ENCODE measurements at places on chromosomes 2 and 18.

- no peak for DNase-seq
These were observed 267.2 kb downstream of the SH3BP4 start for GRCh38 chr2:235219048-235219447.

GRCh38 chr2:217568289-217568971, 434.4 kb downstream of the TNS1 start:
- DNase-seq, result no peak

GRCh38 chr18:23479829-23480505, 23.3 kb upstream of the RMC1 start:
- peak; percentile 48 for DNase-seq

DNA sequence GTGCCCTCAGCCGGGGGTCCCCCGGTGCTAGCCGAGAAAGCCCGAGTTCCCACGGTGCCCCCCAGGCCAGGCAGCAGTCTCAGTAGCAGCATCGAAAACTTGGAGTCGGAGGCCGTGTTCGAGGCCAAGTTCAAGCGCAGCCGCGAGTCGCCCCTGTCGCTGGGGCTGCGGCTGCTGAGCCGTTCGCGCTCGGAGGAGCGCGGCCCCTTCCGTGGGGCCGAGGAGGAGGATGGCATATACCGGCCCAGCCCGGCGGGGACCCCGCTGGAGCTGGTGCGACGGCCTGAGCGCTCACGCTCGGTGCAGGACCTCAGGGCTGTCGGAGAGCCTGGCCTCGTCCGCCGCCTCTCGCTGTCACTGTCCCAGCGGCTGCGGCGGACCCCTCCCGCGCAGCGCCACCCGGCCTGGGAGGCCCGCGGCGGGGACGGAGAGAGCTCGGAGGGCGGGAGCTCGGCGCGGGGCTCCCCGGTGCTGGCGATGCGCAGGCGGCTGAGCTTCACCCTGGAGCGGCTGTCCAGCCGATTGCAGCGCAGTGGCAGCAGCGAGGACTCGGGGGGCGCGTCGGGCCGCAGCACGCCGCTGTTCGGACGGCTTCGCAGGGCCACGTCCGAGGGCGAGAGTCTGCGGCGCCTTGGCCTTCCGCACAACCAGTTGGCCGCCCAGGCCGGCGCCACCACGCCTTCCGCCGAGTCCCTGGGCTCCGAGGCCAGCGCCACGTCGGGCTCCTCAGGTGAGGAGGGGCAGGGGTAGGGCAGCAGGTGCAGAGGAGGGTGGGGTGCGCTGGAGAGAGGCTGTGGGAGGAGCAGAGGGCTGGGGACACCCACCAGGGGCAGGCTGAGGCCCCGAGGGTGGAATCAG, 14.1 kb upstream of the GMPPA start:
- peak; percentile 24 for DNase-seq

DNA sequence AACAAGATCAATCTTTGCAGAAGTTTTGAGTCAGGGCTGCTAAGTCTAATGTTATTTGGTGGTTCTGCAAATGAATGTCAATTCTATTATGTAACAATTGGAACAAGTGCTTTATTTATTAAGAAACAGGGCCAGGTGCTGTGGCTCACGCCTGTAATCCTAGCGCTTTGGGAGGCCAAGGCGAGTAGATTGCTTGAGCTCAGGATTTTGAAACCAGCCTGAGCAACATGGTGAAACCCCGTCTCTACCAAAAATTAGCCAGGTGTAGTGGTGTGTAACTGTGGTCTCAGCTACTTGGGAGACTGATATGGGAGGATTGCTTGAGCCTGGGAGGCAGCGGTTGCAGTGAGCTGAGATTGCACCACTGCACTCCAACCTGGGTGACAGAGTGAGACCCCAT, 13.2 kb upstream of the RNF103 start:
- no peak for DNase-seq

DNA sequence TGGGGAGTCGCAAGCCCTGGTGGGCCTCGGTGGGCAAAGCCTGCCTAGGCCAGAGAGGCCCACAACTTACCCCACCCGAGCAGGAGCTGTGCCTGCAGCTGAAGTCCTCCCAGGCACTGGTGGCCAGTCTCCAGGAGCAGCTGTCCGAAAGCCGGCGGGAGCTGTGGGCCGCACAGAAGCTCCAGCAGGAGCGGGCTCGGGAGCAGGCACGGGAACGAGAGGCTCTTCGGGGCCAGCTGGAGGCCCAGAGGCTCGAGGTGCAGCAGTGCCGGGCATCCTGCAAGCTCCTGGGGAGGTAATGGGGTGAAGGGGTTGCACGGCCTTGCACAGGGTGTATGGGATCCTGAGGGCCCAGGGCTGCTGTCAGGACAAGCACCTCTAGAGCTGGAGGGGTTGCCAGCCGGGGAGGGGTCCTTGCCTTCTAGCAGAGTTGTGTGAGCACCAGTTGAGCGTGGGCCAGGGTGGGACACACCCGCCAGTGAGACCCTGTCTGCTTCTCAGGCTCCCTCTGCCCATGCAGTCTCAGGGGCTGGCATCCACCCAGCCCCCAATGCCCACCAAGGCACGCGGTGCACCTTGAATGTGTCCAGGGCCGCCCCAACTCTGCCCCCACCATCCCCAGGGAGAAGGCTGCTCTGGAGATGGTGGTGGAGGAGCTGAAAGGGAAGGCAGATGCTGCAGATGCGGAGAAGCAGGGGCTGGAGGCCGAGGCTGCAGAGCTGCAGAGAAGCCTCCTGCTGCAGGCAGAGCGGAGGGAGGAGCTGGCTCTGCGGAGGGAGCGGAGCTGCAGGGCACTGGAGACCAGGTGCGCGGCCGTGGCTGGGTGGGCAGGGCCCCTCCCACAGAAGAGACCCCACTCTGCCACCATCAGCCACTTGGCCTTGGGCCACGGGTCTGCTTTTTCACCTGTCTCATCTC, 27.2 kb downstream of the CROCC2 start:
- no peak for DNase-seq

DNA sequence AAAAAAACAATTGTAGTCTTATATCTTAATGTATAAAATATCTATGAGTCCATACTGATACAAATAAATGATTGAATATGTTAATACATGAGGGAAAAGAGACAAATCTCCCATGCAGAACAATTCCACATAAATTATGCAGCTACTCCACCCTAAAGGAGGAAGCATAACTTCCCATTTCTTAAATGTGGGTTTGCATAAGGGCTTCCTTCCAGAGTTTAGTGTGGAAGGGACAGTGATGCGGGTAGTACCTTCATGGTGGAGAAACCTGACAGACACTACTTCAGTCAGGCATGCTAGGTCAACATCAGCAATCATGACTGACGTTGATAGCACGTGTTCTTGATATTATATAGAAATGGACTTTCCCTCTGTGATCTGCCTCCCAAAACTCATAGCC, 146.9 kb upstream of the STON1 start:
- peak; percentile 73 for DNase-seq

- DNase-seq, result no peak
These were observed 276.3 kb downstream of the KCNS3 start for GRCh38 chr2:18154812-18155211.

GRCh38 chr2:3645745-3646389, 12.1 kb upstream of the ALLC start:
- DNase-seq, result no peak

DNA sequence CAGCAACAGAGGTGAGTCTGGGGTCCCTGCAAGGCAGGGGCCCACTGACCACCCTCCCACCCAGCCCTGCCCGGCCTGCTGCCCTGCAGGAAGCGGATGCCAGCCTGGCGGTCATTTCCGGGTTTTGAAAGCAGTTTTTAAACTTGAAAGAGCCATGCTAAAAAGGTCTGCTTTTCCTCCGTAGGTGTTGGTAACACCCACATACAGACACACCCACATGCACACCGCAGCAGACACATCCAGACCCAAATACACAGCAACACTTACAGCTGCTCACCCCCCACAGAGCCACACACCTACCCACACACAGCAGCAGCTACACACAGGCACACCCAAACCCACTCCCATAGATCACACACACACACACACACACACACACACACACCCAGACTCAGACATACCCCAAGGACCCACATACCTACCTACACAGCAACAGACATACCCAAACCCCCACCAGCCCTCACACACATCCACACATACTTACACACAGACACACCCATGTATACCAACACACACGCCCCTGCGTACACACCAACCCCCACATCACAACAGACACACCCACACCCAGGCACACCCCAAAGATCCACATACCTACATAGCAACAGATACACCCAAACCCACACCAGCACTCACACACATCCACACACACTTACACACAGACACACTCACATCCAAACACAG, 7.6 kb downstream of the ZFP36L2 start:
- peak; percentile 70 for DNase-seq

DNA sequence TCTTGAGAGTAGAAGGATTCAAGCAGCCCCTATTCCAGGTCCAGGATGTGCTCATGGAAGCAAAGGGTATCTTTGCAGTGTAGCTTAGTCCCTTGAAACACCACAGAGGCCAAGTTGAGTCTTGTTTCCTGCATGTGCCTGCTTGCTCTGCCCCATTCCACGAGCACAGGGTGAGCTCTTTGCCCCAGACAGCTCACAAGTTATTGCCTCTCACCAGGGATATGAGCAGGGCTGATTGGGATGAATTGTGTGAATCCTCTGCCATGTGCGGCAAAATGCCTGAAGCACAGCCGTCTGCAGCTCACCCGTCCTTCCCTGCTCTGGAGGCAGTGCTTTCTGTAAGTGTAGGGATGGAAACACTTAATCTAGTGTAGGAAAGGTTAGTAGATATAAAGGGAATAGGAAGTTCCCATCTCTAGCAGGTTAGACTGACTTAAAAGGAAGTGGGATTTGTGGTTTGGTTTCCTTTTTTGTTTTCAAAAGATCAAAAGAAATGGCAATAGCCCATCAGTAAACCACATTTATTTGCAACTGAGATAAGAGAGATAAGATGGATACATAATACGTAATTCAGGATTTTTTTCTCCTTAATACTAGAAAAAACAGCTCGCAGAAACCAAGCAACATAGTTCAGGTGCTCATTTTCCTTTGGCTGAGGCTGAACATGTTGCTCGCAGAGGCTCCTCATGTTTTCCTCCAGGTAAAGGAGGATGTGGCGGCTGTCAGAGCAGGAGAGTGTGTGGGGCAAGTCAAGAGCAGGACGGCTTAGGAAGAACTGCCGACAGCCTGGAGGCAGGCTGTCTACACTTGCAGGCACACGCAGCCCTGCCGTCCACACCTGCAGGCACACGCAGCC, 41.4 kb downstream of the TMEM182 start:
- no peak for DNase-seq

- no peak for DNase-seq
These were observed 415.4 kb upstream of the RGPD4 start for GRCh38 chr2:107411267-107411666.

DNA sequence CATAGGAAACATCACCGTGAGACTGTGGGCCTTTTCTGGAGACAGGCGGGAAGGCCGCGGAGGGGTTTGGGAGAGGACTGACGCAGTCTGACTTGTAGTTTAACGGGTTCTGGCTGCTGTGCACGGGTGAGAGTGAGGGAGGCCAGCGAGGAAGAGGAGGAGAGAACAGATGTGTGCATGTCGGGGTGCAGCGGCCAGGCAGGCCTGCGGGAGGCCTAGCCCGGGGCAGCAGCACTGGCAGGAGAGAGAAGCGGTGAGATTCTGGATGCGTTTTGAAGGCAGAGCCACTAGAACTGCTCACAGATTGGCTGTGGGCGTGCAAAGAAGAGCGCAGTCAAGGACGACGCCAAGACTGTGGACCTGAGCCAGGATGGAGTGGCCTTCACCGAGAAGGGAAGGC, 53.9 kb downstream of the PTGR3 start:
- no peak for DNase-seq

DNA sequence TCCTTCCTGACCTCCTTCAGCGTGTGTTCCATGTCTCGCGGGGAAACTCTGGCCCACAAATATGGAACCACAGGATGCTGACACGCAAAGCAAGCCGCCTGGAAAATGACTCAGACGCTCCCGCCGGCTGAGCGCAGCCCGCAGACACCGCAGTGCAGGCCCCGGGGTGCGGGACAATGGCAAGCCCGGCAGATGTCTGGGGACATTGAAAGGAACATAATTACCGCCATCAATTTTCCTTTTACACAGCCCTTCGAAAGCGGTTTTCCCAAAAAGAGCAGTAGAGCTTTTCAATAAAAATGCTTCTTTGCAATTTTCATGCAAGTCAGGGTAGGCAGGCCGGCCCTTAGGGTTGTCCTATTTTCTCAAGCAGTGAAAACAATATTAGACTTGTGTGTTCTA, 159.2 kb upstream of the SH3BP4 start:
- no peak for DNase-seq

- no peak for DNase-seq
These were observed 18.5 kb downstream of the ITGA6 start for GRCh38 chr2:172445851-172446250.

- DNase-seq, result no peak
These were observed 12.6 kb upstream of the PKDCC start for GRCh38 chr2:42035241-42035640.

- no peak for DNase-seq
These were observed 5.5 kb upstream of the CCDC68 start for GRCh38 chr18:54964741-54965140.

DNA sequence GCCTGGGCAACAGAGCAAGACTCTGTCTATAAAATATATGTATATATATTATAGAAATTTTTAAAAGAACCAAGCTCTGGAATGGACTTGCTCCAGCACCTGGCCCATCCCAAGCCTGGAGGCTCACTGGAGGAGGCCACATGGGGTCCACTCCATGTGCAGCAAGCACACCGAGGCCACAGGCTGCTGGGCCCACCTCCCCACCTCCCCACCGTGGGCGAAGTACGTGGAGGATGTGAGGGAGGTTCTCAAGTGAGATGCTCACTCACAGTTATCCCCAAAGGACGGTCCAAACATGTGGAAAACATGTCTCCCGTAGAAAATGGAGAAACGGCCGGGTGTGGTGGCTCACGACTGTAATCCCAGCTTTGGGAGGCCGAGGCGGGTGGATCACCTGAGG, 13.9 kb upstream of the RAB17 start:
- no peak for DNase-seq

DNA sequence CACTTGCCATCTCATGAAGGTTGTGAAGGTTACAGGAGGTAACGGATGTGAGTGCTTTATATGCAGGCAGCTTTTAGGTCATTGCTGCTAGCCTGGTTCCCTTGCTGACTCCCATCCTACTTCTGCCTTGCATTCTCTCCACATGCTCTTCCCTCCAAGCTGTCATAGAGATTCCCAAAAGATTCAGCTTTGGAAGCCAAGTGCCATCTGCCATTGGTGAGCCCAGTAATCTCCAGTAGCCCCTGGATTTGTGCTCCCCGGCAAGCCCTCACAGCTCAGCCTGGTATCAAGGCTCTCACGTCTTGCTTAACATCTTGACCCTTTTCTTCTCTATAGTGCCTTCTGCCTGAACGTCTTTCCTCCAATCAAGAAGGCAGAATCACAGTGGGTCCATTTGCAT, 61.6 kb downstream of the MYT1L start:
- DNase-seq, result no peak

- DNase-seq, result no peak
These were observed 90.6 kb downstream of the SKA1 start for GRCh38 chr18:50465211-50466153.

DNA sequence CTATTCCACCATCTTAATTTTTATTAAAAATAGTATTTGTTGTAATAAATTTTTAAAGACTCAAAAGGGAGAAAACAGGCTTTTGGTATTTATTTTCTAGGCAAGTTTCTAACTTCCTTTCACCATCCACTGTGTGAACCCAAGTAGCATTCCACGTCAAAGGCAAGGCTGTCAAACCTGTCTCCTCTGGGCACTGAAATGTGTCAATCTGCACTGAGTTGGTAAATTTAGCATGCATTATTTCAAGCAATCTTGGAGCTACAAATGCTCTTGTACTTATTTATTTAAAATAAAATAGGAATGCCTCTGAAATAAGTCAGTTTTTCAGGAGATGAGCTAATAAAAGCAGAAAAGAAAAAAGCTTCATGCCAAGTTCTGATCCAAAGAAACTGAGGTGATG, 130.9 kb upstream of the CNTNAP5 start:
- DNase-seq, result no peak

All from suppressor macrophage (primary cell).